ENCODE measurements at places on chromosomes 6 and 20.

- DNase-seq, result no peak
Measured at GRCh38 chr20:32973077-32973717, 31.0 kb downstream of the SUN5 start.

DNA sequence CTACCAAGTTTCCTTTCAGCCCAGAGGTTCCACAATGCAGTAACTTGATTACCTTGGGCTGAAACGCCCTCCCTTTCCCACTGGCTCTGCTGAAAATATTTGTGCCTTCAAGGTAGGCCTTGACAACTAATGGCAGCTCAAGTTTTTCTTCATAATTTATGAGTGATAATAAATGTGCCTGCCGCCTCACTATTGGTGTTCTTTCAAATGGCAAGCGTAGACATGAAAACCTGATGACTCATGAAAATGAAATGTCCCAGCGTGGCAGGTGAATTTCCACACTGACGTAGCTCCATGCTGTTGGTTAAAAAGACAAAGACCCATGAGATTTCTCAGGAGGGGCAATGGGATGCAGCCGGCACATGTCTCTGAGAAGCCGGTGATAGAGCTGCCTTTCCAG is 107.2 kb upstream of the GGTLC1 start:
- no peak for DNase-seq

GRCh38 chr20:25042531-25043498 is 15.1 kb downstream of the ACSS1 start:
- DNase-seq, result peak; percentile 49

DNA sequence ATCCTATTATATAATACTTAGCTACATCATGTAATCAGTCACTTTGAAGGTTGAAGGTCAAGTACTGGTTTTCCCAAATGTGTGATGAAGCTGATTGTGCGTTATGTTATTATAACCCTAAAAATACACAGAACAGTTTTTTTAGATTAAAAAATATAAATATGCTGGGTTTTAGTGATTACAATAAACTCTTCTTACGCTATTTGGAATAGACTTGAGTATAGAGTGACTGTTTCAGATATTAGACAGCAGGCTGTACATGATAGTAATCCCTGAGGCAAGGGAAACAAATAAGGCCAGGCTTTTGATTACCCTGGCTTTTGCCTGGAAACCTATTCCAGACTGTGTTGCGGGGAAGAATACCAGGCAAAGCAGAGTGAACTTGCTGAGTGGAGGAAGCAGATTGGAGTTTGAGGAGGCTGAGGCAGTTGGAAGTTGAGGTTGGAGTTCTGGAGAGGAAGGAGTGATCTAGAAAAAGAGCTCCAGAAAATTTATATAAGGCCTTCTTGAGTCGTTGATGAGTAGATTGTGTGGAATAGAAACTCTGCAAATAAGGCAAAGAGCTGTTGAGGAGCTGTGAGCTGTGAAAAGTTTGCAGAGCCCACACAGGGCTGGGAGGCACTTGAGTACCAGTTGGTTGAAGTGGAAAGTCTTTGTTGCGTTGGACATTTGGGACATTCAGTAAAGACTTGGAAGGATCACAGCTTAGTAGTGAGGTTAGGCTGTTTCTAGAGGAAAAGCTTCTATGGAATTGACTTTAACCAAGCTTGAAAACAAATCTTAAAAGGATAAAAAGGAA is 26.4 kb downstream of the MAP3K4 start:
- no peak for DNase-seq

- DNase-seq, result no peak
Measured at GRCh38 chr6:170172825-170173256, 118.0 kb downstream of the DLL1 start.

DNA sequence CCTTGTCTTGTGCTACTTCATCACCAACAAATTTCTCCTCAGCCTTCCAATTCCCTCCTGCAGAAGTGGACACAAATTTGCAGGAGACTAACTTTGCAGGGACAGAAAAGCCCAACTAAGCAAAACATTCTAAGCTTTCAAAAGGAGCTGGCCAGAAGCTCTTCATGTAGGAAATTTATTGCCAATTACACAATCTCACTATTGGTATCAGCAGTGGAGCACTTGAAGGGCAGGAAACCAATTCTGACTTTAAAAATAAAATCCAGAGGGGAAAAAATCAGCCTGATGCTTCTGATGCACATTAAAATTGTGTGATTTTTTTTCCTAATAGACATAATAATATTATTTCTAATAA is 193.3 kb downstream of the LY86 start:
- no peak for DNase-seq

DNA sequence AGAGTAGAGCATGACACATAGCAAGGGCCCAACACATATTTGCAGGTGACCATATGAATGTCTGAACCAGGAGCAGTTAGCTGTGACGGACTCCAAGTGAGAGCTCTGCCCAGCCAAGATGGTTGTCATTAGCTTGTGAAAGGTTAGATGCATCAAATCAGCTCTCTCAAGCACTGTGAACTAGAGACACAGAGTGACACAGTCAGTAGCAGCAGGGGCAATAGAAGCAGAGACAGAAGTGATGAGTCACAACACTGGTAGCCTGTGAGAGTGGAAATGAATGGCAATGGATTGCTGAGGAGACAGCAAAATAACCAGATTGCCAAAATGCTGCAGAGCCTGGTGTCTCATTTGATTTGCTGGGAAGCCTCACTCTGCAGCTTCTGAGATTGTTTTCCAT is 558.9 kb downstream of the PKHD1 start:
- DNase-seq, result no peak

DNA sequence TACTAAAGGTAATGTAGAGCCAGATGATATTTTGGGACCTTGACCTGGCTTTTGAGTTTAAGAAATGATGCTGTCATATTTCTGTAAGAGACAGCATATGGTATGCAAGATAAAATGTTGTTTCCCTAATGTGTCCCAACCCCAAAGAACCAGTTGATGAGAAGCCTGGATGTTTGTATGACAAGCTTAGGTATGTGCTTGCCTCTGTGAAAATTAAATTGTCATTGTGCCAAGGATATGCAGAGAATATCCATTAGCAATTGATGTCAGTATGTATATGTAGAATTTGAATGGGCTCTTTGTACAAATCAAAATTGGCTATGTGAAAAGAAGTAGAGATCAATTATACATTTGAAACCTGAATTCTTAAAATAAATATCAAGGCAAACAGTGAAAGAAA is 650.8 kb upstream of the EYS start:
- DNase-seq, result no peak

- peak; percentile 42 for DNase-seq
Measured at GRCh38 chr6:29011276-29011734, 6.2 kb upstream of the ZNF311 start.

GRCh38 chr6:151679081-151679480 is 128.4 kb upstream of the ESR1 start:
- DNase-seq, result peak; percentile 9

- DNase-seq, result no peak
Measured at GRCh38 chr6:1500913-1501312, 108.8 kb upstream of the FOXC1 start.

DNA sequence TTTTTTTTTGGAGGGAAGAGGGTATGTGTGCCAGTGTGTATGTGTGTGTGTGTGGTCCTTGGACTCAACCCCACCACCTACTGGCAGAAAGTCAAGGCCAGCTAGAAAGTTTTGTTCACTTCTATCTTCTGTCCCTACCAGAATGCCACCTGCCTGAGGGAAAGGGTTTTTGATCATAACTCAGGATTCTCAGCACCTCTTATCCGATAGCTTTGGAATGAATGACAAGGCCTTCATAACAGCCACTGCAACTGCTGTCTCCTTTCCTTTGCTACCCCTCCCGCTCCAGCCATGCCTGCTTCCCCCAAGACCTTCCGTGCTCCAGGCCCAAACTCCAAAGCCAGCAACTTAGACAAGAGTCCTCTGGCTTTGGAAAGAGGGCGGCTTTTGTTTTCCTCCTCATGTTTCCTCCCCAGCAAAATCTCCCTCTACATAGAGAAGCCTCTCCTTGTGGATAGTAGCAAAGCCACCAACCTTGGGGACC is 18.7 kb downstream of the BTN3A1 start:
- peak; percentile 40 for DNase-seq

DNA sequence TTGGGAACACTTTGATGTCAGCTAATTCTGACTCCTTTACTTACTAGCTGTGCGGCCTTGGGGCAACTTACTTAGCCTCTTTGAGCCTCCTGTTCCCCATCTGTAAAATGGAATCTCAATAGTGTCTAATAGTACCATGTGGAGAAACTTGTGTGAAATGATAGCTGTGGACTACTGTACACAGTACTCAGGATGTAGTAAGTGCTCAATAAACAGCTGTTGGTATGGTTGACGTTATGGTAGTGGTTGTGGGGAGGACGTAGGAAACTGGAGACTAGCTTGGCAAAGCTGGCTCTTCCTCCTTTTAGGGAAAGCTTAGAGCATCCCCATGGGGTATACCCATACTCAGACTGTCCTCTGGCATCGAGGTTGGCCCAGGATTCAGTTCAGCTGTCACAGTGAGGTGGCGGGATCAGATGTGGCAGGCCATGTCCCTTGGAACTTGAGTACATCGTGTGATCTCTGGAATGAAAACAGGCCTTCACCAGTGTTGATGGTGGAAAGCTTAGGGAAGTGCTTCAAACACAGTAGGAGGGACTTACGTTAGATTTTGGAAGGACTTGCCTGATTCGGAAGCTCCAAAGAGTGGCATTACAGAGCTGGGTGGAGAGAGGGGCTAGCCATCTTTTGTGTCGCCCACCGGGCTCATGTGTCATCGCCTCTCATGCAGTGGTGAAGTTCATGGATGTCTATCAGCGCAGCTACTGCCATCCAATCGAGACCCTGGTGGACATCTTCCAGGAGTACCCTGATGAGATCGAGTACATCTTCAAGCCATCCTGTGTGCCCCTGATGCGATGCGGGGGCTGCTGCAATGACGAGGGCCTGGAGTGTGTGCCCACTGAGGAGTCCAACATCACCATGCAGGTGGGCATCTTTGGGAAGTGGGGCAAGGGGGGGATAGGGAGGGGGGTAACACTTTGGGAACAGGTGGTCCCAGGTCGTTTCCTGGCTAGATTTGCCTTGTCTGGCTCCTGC is 7.1 kb downstream of the VEGFA start:
- DNase-seq, result no peak

DNA sequence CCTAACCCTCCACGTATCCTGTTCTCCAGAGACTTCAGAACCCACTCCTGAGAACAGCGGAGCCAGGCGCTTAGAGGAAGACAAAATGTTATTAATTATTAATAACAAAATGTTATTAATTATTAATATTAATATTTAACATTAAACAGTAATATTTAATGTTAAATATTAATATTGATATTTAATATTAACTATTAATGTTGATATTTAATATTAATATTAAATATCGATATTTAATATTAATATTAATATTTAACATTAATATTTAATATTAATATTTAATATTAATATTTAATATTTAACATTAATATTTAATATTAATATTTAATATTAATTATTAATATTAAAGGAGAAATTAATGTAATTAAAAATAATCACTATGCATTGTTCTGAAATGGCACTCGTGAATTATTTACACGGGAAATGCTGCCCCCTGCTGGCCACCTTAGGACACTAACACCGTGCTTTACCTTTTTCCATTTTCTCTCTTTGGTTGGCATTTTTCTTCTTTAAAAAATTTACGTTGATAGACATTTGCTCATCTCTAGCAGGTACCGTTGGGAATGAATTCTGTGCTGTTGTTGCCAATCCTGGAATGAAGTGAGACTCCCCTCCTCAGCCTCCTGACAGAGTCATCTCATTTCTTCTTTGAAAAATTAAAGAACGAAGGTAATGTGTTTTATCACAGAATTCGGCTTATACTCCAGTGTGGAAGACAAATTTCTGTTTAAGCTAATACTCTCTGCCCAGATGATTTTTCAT is 7.5 kb upstream of the GGTLC1 start:
- DNase-seq, result peak; percentile 75

DNA sequence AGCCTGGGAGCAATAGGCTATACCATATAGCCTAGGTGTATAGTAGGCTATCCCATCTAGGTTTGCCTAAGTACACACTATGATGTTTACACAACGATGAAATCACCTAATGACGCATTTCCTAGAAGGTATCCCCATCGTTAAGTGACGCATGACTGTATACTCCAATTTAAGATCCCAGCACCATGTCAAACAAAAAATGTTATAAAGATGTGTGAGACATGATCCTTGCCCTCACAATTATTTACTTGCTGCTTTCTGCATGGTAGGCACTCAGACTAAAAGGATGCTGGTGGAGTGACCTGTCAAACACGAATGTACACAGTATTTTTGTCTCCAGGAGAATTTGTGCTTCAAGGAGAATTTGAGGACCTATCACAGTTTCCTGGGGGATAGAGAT is 32.3 kb downstream of the SNAP25 start:
- DNase-seq, result no peak

All from suppressor macrophage treated with lipopolysaccharide for 4 hours (primary cell).